ENCODE measurements at places on chromosomes 3 and 15.

GRCh38 chr3:110564674-110565073, 506.9 kb upstream of the NECTIN3 start:
- no peak for DNase-seq

GRCh38 chr15:57895291-57895690, 170.2 kb downstream of the ALDH1A2 start:
- no peak for DNase-seq

- no peak for DNase-seq
Measured at GRCh38 chr3:14553871-14554270, 13.7 kb upstream of the GRIP2 start.

- no peak for DNase-seq
Measured at GRCh38 chr15:32028921-32029320, 1.4 kb upstream of the CHRNA7 start.

GRCh38 chr3:194514626-194515025, 27.8 kb upstream of the ATP13A3 start:
- no peak for DNase-seq

DNA sequence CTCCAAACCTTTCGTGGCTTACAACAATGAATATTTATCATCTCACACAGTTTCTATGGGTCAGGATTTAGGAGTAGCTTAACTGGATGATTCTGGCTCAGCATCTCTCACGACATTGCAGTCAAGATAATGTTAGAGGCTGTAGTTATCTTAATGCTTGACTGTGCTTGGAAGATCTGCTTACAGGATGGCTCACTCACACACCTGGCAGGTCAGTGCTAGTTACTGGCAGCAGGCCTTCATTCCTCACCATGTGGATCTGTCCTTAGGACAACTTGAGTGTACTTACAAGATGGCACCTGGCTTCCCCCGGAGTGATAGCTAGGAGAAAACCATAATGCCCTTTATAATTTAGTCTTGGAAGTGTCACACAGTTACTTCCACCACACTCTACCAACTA, 32.8 kb upstream of the OXTR start:
- no peak for DNase-seq

DNA sequence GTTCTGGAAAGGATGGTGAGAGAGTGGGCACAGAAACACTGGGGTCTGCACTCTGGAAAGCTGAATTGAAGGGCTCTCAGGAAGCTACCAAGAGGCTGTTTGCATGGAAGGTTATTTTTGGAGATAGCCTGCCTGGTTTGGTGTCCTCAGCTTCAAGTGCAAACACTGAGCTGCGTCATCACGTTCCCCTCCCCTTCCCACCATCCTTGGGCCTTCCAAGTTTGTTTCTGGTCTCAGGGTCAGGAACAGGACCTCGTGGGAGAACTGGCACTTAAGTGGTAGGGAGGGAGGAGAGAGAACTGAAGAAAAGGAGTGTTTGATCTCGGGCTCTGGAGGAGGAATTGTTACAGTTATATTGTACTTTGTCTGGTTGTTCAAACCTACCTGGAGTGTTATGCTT, 10.6 kb downstream of the ST6GAL1 start:
- DNase-seq: no peak

- no peak for DNase-seq
Measured at GRCh38 chr3:178518660-178519396, 17.4 kb upstream of the KCNMB2 start.

DNA sequence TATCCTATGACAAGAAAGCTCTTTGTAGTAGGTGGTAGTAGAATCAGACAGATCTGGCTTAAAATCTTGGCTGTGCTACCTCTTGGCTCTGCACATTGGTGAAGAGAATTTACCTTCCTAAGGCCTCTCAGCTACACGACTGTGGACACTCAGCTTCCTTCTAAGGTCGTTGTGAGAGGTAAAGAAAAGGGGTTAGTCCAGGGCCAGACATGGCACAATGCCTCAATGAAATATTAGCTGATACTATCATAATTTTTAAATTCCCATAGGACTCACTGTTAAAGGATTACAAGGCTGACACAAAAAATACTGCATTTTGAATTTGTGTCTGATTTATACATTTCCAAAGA, 80.4 kb downstream of the IGF1R start:
- DNase-seq: no peak

GRCh38 chr15:63946524-63947065, 99.7 kb downstream of the DAPK2 start:
- DNase-seq: no peak

GRCh38 chr3:143000528-143000927, 842 bp upstream of the U2SURP start:
- DNase-seq: no peak

DNA sequence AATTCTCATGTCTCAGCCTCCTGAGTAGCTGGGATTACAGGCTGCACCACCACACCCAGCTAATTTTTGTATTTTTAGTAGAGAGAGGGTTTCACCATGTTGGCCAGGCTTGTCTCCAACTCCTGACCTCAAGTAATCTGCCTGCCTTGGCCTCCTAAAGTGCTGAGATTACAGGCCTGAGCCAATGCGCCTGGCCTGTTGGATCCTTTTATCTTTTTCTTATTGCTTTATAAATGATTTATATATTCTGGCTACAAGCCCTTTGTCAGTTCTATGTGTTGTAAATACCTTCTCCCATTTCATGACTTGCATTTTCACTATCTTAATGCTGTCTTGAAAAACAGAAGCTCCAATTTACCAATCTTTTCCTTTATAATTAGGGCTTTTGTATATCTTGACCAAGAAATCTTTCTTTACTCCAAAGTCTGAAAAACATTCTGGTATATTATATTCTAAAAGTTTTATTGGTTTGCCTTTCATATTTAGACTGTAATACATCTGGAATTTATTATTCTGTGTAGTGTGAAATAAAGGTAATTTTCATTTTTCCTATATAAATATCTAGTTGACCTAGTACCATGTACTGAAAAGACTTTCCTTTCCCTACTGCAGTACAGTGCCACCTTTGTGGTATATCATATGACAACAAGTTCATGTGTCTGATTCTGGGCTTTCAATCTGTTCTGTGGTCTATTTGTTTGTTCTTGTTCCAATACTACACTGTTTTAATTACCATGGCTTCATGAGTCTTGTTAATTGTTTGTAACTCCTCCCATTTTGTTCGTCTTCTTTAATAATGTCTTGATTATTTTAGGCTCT, 52.9 kb upstream of the RNU6-1 start:
- DNase-seq: no peak

DNA sequence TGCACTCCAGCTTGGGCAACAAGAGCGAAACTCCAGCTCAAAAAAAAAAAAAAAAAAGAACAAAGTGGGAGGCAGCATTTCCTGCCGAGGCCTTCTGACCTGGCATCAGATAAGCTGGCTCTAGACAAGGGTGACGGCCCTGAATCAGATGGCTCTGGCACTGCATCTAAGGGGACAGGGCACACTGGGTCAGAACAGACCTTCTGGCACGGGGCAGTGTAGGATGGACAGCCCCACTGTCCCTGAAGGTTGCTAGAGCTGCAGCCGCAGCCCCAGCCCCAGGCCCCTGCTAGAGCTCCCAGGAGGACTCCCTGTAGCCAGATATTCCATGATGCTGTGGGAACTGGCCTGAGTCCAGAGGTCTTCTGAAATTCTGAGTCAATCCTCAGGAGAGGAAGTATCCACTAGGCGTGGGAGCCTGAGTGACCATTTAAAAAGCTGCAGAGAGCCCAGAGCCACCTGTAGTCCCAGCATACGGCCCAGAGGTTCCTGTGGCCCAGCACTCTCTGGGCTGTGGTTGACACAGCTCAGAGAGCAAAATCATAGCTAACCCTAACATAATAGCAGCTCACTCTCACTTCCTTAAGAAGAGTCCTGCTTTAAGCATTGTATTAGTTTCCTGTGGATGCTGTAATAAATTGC, 69.2 kb upstream of the MFGE8 start:
- DNase-seq: no peak
